Smooth muscle cell of the brain vasculature (primary cell): ENCODE measurements at places on chromosomes 7 and 10.

- DNase-seq, result no peak
Observed at GRCh38 chr10:1007583-1007982, 18.1 kb downstream of the IDI2 start.

DNA sequence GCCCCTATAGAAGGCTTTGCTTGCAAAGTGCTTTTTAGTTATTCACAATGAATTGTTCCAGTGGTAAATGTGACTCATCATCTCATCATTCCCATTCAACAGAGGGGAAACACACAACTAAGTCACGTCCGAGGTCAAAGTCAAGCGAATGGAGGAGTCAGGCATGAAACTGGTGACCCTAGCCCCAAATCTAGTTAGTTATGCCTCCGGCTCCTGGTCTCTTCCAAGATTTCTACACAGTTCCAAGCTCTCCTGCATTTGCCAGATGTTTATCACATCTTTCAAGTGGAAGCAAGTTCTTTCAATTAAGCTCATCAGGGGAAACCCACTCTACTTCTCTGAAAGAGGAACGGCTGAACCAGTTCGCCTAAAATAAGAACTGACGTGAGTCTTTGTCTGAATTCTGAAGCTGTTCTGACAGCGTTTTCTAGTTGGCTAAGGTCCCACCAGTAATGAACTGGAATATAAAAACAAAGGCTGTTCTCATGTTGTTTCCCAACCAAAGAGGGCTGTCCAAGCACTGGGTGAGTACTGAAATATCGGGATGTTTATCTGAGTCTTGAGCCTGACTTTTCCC lies 140.9 kb upstream of the NRBF2 start:
- DNase-seq, result no peak

DNA sequence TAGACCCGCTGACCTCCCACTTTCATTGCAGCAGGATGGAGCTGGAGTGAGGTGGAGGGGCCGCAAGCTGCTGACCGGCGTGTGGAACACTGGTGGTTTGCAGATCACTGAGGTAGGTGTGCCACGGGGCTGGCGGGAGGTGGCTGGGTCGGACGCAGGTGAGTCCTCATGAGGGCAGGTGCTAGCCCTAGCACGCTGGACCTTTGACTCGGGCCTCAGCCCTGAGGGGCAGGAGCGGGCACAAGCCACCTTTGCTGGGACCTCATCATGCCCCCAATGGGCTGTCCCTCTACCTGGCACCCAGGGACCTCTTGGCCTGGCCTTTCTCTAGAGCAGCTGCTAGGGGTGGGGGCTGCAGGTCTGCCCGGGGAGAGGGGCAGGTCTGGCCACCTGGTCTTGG lies 93.3 kb downstream of the ZMIZ1 start:
- no peak for DNase-seq

DNA sequence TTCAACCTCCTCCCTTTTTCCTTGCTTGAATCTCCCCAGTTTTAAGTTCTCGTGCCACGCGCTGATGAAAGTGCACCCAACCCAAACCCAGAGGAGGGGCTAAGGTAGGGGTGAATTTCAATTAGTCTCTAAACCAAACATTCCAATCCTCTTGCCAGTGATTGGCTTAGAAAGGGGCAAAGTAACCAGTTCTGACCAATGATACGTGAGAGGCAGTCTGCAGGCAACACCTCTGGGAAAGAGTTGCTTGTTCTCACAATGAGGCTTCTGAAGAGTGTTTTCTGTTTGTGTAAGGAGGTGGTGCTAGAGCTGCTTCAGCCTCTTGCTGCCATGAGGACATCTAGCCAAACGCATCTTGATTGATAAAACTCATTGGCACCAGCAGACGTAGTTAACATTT lies 21.8 kb downstream of the SLC35G1 start:
- no peak for DNase-seq

DNA sequence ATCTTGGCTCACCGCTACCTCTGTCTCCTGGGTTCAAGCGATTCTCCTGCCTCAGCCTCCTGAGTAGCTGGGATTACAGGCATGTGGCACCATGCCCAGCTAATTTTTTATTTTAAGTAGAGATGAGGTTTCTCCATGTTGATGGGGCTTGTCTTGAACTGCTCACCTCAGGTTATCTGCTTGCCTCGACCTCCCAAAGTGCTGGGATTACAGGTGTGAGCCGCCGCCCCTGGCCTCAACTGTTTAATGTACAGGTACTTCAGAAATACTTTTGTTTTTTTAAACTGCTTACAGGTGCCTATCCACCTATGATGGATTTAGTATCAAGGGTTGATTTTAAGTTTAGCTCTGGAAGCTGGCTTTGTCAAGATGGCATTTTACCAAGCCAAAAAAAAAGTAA lies 55.6 kb downstream of the CDC123 start:
- DNase-seq, result no peak

DNA sequence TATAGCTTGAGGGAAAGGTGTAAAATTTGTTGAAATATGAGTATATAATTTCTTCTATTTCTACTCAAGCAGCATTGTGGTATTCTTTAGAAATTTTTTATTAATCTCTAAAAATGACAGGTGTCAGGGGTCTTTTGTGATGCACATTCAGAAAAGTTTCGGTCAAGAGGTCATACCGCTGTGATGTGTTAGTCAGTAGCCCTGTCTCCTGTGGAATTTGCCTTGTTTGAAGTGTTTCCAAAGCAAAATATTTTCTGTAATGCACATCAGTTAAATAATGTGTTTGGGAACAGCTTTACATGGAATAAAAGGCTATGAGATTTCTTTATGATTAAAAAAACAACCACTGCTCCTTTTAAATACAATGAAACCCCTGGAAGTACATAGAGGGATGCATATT lies 35.8 kb downstream of the FOXP2 start:
- DNase-seq, result no peak

DNA sequence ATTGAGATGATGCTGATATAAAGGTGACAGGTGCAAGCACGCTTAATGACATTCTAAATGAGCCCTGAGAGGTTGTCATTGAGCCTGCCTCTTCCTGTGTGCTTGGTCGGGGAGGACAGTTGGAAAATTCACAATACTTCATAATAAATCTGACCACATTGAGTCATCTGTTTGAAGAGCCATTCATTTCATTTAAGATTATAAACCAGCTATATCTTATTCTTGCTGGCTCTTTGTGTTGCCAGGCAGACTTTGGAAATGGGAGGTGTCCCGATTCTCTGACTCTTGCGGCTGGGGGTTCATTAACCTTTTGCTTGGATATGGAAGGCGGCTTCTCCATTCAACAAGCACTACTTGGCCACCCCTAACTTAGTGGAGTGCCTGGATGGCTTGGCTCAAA lies 198.2 kb downstream of the FANK1 start:
- no peak for DNase-seq
